Cortex of kidney (tissue), 1 donor: ENCODE measurements at places on chromosomes 6 and 20.

DNA sequence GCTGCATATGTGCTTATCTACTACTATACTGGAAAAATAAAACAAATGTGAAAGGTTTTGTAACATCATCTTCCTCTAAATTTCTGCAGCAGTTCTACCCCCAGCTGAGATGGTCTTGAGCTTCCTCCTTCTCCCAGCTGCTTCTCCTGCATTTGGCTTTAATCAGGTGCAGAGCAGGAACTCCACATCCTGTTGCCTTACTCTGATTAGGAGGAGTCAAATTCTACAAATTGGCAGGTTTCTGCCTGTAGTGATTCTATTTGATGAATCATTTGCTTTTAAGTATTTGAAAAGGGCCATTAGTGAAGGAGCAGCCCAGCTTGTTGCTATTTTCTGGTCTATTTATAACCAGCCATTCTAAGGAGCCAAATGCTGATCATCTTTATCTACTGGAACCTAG, 224.5 kb downstream of the GMDS start:
- DNase-seq = no peak

DNA sequence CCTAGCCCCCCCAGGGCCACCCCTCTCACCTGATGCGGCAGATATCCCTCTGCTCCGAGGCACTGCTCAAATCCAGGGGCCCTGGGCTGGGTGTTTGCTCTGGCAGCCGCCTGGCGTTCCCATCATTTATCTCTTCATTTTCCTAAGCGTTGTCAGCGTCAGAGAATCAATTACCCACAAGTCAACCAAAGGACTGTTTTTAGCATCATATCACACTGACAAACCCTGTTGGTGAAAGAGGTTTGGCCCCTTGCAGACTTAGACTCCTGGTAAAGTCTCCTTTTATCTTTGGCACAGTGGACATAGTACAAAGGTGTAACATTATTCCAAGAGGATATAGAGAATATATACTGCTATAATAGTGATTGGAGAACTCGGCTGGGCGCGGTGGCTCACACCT, at the start of gene GHRH:
Gene GHRH (minus strand): TSS at position 101 of the 400 bp plus-strand sequence. CDS start 4,925 bp downstream, outside the sequence.
- no peak for DNase-seq

- DNase-seq = no peak
Measured at GRCh38 chr6:31720196-31720770, 1.3 kb downstream of the LY6G6C start.

DNA sequence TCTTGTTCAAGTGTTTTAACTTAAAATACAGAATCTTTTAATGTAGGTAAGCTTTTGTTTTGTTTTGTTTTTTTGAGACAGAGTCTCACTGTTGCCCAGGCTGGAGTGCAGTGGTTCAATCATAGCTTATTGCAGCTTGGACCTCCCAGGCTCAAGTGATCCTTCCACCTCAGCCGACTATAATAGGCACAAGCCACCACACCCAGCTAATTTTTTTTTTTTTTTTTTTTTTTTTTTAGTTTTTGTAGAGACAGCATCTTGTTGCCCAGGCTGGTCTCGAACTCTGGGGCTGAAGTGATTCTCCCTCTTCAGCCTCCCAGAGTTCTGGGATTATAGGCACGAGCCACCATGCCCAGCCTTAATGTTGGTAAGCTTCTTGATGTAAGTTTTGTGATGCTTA, 3.3 kb downstream of the EFHC1 start:
- DNase-seq = no peak

- no peak for DNase-seq
Measured at GRCh38 chr6:19738010-19738409, 99.2 kb upstream of the ID4 start.

- no peak for DNase-seq
Measured at GRCh38 chr6:13119549-13119948, 208.8 kb downstream of the TBC1D7 start.

- no peak for DNase-seq
Measured at GRCh38 chr6:20541382-20541781, 7.1 kb downstream of the CDKAL1 start.

DNA sequence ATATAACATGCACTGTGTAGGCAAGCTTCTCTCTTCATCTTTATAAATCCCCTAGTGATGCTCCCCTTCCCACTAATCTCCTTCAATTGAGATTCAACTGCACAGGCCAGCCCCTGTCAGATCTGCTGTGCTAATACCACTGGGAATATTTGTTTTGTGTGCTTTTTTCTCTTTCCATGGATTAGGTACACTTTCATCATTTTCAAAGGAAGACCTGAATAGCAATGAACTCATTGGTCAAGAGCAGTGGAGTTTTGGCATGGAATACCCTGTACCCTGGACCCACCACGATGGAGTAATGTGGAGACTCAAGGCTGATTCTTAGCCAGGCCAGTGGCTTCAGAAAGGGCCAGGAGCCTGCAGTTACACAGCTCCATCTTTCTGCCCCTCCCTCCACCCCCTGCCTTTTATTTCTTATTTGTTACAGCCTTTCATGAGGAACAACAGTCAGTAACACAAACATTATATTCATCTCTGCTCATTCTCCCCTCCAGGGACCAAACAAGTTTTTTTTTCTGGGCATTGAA, 75.4 kb upstream of the KCNG1 start:
- no peak for DNase-seq

- DNase-seq = no peak
Measured at GRCh38 chr6:11771473-11772048, 7.0 kb downstream of the ADTRP start.

DNA sequence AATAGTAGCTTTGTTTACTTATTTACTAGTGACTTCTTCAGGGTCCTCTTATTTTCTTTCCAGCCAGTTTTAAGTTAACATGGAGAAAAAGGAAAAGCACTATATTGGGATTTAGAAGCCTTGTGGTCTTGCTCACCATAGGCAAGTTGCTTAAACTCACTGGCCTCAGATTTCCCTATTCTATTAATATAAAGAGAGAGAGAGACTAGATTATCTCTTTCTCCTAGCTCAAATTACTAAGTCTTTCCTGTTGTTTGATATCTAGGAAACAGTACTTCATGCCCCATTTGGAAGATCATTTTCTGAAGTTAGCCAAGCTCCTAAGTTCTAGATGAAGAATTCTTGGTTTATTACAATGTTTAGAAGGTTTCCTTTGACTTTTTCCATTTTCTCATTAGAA, 32.5 kb downstream of the CTNNBL1 start:
- no peak for DNase-seq
